ENCODE measurements at places on chromosomes 1 and 21.

GRCh38 chr1:31579374-31579773, 3.1 kb downstream of the TINAGL1 start:
- DNase-seq = peak; percentile 55

GRCh38 chr1:181105134-181106021, 16.9 kb downstream of the IER5 start:
- DNase-seq = peak; percentile 93

DNA sequence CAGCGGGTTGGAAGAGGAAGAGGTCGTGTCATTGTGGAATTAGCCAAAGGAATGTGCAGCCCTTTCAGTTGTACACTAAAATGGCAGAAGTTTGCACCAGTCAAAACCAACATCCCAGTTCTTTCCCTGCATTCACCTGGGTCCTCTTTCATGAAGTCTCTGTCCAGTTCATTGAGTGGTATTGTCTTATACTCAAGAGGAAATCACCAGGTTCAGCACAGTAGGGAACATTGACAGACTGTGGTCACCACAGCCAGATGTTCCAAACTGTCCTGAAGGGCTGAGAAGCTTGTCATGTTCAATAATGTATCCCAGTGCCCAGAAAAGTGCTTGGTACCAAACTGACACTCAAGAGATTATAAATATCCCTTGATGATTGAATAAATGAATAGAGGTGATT, 131.6 kb downstream of the GLUL start:
- DNase-seq = no peak

- no peak for DNase-seq
Observed at GRCh38 chr1:236618507-236618906, 14.2 kb upstream of the HEATR1 start.

DNA sequence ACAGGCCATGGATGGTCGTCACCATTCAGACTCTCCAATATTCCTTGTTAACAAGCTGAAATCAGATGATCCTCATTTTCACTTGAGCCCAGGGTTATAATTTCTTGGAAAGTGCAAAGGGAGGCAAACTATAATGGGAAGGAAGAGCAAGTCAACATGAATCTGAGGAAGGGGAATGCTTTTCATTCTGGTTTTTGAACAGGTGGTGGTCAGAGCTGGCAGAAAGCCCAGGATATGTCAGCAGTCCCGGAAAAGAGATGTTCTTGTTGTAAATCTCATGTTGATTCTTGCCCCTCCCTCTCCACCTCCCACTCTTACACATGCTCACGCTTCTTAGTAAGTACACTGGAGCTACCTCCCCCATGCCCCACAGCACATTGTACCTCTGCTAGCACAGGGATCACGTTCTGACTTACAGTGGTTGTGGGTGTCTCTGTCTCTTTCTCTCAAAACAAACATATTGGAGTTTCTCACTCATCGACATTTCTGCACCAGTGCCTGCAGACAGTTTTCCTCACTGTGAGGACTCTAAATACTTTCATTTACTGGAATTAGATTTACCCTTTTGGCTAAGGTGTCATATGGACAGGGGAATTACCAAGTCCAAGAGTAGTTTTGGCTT, 77.6 kb downstream of the XCL2 start:
- no peak for DNase-seq

- DNase-seq = peak; percentile 2
Observed at GRCh38 chr1:72567521-72567920, 285.2 kb upstream of the NEGR1 start.

DNA sequence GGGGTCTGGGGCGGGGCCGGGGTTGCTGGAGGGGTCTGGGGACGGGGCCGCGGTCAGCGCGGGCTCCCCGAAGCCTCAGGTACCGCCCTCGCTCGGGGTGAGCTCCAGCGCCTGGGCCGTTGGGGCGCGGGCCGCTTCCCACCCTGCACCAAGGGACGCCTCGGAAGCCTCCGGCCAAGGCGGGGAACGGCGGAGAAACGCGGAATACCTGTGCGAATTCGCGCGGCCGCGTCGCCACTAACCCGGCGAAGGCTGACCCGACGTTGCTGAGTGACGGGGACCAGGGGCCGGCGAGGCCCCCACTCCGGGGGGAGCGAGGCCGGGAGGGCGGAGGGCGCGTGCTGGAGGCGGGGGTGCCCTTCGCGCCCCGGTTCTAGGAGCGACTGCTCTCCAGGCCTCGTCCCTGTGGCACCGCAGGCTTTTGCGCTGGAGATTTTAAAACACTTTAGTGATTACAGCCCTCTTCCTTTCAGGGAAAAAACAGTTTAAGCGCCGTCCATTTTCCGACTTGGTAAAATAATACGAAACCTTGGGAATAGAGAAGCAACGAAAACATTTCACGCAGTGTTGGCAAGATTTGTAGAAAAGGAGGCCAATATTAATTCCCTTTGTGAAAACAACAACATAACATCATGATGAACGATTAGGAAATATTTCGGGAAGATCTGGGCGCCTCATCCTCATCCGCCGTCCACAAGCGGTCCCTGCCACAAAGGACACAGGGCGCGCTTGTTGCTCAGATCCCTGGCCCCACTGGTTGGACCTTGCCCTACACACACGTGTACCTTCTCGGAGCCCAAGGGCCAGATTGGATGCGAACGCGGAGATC, 971 bp upstream of the GNG4 start:
- DNase-seq = no peak

DNA sequence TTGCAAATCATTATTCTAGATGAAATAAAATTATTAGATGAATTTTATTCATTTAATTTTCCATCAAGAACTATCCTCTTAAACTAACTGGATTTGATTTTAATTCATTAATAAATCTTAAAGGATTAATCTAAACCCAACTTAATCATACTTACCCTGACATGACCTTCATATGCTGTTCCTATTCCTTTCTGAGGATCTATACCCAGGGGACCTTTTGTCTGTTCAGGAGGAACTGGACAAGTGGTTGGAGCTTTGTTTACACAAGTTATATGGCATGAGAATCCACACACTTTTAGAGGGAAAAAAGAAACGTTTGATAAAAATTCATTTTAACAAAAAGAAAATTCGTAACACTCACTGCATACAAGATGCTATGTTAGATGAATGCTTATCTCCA, 95.2 kb downstream of the COQ8A start:
- DNase-seq = no peak

DNA sequence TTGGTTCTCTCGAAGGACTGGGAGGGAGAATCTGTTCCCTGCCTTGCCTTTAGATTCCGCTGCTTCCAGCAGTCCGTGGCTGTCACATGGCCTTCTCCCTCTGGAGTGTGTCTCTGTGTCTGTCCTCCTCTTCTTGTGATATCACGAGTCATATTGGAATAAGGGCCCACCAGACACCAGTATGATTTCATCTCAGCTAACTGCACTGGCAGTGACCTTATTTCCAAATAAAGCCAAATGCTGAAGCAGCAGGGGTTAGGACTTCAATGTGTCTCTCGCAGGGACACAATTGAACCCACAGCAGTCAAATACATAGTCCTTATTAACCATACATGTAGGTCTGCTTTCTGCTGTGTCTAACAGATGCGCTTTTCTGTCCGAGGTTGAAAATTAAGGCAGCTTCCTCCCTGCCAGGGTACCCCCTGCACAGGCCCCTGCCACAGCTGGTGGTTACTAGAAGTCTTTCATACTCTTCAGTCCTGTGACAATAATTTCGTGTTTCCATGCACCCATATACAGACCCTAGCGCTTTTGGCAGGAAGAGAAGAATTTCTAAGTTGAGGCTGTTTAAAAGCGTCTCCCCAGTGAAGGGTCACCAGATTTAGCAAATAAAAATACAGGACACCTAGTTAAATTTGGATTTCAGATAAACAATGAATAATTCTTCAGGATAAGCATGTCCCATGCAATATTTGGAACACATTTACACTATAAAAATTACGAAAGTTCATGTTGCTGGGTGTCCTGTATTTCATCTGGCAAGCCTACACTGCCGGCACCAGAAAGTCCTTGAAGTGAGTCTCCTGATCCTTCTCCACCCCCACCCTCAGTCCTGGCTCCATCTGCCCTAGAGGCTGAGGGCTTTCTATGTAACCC, 182.1 kb downstream of the ETS2 start:
- DNase-seq = no peak

- no peak for DNase-seq
Observed at GRCh38 chr1:27562534-27563340, 41.2 kb downstream of the AHDC1 start.

DNA sequence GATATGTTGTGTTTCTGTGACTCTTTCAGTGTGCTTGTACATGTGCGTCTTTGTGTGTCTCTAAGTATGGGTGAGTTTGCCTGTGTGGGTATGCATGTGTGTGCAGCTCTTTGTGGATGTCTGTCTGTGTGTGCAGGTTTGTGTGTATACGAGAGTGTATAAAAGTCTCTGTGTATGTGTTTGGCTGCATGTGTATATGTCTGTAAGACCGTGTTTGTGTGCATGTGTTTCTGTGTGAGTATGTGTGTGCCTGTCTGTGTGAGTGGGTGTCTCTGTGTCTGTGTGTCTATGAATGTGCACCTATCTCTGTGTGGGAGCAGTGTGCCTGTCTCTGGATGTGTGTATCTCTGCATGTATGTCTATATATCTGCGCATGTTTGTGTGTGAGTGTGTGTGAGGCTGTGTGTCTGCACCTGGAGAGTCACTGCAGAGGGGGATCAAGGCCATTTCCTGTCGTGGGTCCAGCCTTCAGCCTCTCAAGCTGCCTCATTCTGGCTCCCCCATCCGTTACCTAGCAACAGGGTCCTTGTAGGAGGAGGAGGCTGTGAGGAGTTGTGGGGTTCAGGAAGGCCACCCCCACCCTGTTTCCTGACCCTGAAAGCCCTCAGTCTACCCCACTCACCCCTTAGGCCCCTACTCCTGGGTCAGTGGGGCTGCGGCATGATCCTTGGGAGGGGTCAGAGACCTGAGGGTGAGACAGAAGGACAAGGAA, 10.4 kb downstream of the FGR start:
- DNase-seq = no peak

DNA sequence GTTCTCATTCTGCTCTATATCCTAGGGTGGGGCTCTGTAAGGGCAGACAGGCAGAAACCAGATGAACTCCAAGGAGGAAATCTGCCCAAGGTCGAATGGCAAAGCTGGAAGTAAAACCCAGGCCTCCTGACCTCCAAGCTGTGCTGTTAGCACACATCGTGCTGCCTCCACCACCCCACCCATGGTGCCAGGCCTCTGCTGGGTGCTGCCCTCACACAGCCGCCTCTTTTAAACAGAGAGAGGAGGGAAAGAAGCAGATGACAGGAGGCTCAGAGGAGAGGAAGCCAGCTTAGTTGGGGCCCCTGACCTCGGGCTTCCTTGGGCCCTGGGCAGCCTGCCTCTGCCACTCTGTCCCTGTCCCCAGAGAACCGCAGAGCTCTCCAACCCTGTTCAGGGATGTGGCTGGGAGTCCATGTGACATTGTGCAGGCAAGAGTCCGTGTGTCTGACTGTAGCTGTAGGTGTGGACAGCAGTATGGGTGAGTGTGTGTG, 1.1 kb downstream of the SYNC start:
- no peak for DNase-seq

DNA sequence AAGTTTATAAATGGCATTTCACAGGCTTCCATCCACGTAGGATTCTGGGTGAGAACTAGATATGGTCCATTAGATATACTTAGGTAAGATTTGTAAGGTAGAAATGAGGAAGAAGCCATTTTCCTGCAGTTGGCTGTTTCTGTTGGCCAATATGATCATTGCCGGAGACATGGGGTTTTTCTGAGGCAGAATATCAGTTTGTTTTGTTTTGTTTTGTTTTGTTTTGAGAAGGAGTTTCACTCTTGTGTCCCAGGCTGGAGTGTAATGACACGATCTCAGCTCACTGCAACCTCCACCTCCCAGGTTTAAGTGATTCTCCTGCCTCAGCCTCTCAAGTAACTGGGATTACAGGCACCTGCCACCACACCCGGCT, 8.7 kb upstream of the EYA3 start:
- no peak for DNase-seq

DNA sequence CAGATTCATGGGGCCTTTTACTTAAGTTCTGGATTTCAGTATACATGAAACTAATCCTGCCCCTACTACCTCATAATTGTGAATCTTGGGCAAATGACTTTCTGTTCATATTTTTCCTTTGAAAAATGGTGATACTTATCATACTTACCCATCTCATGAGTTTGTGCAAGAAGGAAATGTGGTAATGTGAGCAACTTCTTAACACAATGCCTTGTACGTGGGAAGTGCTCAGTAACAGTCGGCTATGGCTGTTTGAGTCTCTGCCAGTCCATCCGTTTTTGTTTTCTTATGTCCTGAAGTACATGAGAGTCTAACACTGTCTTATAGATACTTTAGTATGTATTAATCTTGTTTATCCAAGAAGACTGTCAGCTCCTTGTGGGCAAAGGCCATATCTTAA, 86.5 kb downstream of the PATJ start:
- DNase-seq = no peak

- DNase-seq = no peak
Observed at GRCh38 chr21:38444691-38445090, 53.6 kb downstream of the ERG start.

DNA sequence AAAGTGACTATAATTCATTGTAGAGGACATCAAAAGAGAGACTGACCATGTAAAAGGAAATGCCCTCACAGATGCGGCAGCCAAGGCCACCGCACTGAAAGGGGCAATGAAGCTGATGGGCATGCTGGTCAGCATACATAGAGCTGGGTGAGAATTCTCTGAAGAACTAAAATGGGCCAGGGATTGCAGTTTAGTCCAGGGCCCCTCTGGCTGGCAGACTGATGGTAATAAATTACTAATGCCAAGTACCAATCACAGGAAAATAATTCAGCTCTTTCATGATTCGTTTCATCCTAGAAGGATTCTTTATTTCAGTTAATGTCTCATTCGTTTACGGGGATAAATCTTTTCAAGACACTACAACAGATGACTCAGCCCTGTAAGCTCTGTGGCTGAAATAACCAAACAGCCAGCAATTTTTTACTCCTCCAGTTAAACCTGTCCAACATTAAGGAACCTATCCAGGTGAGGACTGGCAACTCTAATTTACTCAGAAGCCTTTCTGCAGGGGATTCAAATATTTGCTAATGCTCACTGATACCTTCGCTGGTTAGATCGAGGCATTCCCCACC, 56.9 kb upstream of the MAP1LC3C start:
- no peak for DNase-seq

DNA sequence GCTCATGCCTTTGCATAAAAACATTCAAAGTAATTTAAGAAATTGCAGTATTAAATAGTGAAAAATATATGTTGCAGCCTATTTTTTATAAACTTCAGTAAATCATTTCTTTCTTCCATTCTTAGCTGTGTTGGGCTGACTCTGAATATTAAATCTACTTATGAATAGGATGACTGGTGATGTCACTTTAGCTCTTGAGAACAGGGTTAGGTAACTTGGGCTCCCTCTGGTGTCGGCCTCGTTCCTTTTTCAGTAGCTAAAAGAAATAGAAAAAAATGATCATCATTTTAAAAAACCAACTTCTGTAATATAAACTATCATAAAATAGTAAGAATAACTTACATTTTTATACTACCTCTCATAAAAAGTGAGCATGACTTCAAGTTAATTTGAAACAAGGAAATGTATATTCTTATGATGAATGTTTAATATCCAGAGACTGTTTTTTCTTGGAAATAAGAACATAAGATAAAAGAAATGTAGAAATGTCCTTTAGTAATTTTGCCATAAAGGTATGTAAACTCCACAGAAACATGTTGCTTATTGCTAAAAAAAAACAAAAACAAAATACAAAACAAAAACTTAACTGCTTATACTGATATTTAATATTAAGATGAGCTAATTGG, 26.8 kb upstream of the NCAM2 start:
- peak; percentile 57 for DNase-seq

Data from ACHN (cell line).